ENCODE measurements at places on chromosomes 4 and X.

DNA sequence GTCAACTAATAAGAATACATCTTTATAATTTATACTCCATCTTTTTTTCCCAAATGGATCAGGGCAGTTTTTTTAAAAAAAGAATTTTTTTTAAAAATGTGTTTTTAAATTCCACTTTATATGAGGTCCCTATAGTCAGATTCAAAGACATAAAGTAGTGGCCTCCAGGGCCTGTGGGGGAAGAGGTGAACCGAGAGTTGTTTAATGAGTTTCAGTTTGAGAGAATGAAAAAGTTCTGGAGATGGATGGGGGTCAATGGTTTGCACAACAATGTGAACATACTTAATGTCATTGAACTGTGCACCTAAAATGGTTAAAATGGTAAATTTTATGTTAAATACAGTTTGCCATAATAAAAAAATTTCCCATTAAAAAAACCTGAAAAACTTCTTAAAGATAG is 53.8 kb downstream of the ZNF827 start:
- DNase-seq = no peak

DNA sequence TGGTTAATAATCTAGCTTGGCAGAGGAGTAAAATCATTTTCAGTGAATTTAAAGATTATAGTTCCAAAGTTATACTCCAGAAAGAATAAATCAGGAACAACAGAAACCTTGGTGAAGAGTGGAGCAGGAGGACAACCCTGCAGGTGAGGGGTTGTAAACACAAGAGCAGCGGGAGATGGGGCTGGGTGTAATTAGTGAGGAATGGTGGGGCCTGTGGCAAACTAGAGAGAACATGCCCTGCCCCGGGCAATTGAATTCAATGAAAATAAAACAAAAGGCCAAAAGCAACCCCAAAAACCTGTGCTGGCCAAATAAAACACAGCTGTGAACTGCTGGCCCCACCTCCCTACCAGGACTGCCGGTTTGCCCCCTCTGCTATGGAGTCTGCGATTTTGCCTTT is 325.2 kb downstream of the NR3C2 start:
- no peak for DNase-seq

DNA sequence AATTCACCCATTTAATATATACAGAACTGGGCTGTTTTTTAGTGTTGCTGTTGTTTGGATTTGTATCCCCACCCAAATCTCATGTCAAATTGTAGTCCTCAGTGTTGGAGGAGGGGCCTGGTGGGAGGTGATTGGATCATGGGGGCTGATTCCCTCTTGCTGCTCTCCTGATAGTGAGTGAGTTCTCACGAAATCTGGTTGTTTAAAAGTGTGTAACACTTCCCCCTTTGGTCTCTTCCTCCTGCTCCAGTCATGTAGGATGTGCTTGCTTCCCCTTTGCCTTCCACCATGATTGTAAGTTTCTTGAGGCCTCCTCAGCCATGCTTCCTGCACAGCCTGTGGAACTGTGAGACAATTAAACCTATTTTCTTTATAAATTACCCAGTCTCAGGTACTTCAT is 141.6 kb upstream of the AADAT start:
- DNase-seq = no peak

- DNase-seq = no peak
Observed at GRCh38 chr4:174244441-174244840, 39.0 kb downstream of the FBXO8 start.

- DNase-seq = no peak
Observed at GRCh38 chr4:33226133-33226532, 2506.0 kb downstream of the PCDH7 start.
